Neural crest cell (in vitro differentiated cells): ENCODE measurements at places on chromosomes 13 and 19.

- no peak for DNase-seq
These were observed 4.0 kb upstream of the DPF1 start for GRCh38 chr19:38228005-38228377.

DNA sequence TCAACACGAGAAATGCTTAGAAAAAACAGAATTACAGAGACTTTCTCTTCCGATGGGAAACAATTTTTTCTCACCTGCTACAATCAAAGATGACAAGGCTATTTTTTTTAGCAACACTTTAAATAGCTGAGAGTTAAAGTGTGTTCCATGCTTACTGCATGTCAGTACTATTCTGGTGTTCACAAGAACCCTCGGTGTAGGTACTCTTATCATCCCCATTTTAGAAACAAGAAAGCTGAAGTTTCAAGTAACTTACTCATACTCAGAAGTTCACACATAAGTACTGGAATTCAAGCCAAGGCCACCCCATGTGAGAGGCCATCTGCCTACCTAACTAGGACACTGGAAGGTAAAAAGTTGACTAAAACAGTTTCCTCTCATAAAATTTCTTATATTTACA, 9.0 kb upstream of the TNFRSF19 start:
- DNase-seq: no peak

DNA sequence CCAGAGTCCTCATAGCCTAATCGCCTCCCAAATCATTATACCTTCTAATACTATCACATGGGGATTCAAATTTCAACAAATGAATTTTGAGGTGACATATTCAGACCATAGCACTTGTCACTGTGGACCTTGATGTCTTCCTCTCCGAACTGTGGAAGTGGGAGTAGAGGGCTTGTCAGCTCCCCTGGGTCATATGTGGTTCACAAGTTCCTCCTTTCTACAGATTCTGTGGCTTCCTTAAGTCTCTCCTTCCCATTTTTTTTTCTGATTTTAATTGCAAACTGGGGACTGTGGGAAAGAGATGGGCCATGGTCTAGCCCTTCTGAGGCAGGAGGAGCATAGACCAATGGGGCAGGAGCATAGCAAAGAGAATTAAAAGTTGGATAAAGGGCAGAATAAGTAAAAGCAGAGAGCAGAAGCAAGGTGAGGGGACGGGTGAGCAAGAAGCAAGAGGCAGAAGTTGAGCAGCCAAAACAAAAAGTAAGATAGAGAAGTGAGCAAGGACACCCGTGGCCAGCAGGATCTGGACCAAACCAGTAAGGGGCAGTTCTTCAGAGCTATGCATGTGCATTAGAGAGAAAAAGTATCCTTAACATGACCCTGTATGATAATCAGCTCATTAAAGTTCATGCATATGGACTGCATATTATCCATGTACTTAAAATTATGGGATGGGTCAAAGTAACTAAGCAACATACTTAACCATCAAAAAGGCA, 2.6 kb upstream of the SIGLEC7 start:
- no peak for DNase-seq

- DNase-seq: no peak
These were observed 28.3 kb upstream of the GARRE1 start for GRCh38 chr19:34226036-34226435.

DNA sequence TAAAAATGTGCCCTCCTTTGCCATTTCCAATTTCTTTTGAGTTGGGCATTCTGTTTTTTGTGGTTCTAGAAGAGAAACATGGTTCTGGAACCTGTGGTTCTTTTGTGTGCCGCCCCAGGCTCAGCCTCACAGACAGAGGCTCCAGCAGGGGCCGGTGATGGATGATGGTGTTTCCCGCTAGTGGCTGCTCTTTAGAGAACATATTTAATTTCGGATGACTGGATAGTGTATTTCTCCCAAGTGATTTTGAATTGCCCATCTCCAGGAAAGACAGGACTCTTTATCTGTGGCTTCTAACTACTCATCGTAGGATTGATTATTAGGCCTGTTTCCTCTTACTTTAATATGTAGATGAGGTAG, 75.2 kb downstream of the KL start:
- DNase-seq: no peak

- DNase-seq: no peak
These were observed 1992.9 kb upstream of the PCDH20 start for GRCh38 chr13:63408331-63409189.

DNA sequence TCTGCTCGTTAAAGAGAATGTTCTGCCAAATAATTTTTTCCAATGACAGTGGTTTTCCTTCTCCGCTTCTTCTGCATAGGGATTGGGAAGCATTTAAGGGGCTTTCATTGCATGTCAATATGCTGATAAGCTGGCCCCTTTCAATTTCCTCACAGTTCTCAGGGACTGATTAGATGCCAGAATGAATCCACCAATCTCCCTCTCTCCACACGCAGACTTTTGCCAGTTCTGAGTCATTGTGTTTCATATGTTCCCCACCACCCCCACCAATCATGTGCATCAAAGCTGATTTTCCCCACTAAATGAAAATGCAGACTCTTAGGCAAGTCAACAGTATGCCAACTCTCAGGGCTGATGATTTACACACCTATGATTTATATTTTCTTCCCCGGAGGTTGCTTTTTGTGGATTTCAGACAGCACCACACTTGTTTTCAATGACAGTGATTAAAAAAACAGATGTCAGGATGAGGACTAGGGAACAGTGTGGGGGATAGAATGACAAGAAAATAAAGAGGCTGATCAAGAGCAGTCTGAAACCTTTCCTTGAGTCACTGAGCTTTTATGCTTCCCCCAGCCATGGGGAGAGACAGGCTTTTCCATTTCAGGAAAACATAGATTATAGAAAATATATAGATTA, 47.9 kb upstream of the C13orf42 start:
- no peak for DNase-seq

DNA sequence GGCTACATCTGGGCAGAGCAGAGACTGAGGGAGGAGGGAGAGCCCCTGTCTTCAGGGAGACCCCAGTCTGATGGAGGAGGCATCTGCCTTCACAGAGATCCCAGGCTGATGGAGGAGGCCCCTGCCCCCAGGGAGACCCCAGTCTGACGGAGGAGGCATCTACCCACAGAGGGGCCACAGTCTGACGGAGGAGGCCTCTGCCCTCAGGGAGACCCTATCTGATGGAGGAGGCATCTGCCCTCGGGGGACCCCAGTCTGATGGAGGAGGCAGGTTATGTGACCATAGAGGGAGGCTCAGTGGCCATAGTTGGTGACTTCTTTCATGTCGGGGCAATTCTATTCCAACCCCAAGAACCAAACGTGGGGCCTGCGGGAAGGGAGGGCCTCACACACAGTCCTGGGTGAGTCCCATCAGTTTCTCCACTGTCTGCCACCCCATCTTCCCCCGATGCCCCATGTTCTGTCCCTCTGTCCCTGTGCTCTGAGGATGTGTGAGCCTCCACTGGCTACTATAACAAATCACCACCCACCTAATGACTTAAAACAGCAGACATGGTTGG, 14.3 kb downstream of the MISP start:
- no peak for DNase-seq

- peak; percentile 54 for DNase-seq
These were observed 1.5 kb upstream of the BCAT2 start for GRCh38 chr19:48812094-48812929.

GRCh38 chr13:79973533-79973963, 367.4 kb downstream of the SPRY2 start:
- DNase-seq: no peak

- DNase-seq: no peak
These were observed 762.1 kb upstream of the ARGLU1 start for GRCh38 chr13:107329991-107330390.

GRCh38 chr19:35458731-35459391, 10.8 kb downstream of the FFAR2 start:
- DNase-seq: no peak

- no peak for DNase-seq
These were observed 63.4 kb downstream of the RYR1 start for GRCh38 chr19:38496603-38497487.

- no peak for DNase-seq
These were observed 126.6 kb downstream of the HS6ST3 start for GRCh38 chr13:96216543-96216942.

DNA sequence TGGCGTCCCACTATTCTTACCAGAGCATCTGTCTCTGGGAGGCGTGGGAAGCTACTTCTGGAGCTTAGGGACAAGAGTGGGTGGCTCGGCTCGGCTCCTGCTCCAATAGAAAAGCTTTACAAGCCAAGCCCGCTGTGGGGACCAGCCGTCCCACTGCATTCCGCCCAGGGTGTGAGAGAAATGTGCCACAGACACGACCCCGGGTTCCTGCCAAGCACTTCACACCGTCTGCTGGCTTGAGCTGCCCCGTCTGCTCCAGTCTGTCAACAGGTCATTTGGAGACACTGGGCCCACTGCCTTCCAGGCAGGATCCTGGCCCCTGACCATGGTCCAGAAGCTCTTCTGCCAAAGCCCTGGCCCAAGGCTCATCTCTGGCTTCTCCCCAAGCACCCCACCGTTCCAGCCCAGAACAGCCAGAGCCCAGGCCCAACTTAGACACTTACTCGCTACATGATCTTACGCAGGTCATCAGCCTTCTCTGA, 6.5 kb upstream of the FKRP start:
- DNase-seq: no peak

DNA sequence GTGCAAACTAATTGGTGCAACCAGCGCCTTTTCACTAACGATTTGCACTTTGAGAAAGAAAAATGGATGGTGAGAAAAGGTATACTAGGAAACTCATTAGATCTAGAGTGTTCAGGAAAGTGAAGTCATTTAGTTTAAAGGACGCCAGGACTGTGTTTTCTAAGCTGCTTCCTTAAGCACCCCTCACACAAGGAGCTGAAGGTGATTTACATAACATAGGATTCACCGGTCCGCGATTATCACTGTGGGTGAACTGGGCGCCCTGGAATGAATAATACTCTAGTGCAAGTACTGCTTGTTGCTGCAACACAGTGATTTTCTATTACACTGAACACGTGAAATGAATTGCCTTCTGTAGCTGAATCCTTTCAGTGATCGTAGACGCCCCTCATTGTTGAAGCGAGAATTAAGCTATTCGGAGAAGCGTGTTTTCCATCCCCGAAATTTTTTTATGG, 2.6 kb upstream of the MAB21L1 start:
- DNase-seq: no peak

DNA sequence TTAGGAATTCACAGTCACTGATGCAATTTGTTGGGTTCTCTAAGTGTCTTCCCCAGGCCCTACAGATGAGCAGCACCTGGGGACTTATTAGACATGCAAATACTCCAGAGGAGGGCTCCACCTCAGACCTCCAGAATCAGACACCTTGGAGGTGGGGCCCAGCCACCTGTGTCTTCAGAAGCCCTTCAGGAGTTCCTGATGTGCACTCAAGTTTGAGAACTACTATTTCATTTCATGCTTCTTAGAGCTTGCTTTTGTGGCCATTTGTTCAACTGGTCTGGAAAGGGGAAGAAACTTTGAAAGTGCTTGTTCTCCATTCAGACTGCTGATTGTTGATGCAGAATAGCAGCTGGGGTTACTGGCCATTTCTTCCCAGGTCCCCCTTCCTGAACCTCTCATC, 472.0 kb downstream of the COG6 start:
- no peak for DNase-seq

- no peak for DNase-seq
These were observed 19.3 kb downstream of the TNFSF11 start for GRCh38 chr13:42592915-42593900.

- no peak for DNase-seq
These were observed 5.7 kb upstream of the ZNF492 start for GRCh38 chr19:22628401-22628800.

DNA sequence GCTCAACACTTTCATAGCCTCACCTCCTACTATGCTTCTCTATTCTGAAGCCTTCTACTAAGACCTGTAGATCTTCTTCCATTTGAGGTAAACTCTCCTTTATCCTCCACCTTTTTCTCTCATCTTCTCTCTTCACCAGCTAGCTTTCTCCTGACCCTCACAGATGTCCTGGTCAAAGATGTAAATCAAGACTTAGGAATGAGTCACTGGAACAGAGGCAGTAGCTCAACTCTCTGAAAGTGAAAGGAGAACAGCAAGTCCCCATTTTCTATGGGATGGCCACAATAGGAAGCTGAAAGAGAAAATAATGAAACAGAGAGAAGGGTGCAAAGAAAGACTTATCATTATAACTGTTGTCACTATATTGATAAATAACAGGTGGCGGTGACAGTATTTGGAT, 86.1 kb upstream of the DOCK9 start:
- no peak for DNase-seq

- no peak for DNase-seq
These were observed 15.1 kb downstream of the NCR1 start for GRCh38 chr19:54921082-54921481.

- no peak for DNase-seq
These were observed 54.8 kb downstream of the ABCC4 start for GRCh38 chr13:95246292-95247082.

DNA sequence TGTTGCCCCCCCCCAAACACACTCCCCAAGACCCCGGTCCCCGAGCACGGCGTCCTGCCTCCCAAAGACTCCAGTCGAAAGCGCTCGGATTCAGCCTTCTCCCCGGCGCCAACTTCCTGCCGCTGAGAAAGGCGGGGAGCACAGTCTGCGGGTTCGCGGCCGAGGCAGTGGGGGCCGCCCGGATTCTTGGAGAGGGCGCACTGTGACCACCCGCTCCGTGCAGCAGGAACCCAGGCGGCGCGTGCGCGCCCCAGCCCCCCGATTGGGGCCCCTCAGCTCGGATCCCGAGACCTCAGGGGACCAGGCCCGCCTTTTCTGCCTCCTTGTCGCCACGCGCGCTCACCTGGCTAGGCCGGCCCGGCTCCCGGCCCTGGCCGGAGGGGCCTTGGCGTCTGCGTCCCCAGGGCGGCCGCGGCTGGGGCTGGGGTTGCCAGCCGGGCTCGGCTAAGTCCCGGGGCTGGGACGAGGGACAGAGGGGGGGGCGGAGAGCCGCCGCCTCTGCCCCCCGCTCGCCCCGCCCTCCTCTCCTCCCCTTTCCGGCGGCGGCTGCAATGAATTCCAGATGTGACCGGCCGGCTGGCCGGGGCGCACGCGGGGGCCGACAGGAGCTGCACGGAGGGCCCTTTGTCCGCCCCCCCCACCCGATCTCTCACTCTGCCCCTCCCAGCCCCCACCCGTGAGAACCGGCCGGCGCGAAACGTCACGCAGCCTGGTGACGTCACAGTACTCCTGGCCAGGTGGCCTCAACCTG, at the start of gene S1PR2:
TSS of gene S1PR2 (minus strand) at position 471 of the 751 bp plus-strand sequence. CDS start 6,426 bp downstream, outside the sequence.
- peak; percentile 75 for DNase-seq

- DNase-seq: no peak
These were observed 646.2 kb upstream of the ATXN8OS start for GRCh38 chr13:69461397-69461796.
